HEK293T (cell line): ENCODE measurements at places on chromosomes 4 and X.

DNA sequence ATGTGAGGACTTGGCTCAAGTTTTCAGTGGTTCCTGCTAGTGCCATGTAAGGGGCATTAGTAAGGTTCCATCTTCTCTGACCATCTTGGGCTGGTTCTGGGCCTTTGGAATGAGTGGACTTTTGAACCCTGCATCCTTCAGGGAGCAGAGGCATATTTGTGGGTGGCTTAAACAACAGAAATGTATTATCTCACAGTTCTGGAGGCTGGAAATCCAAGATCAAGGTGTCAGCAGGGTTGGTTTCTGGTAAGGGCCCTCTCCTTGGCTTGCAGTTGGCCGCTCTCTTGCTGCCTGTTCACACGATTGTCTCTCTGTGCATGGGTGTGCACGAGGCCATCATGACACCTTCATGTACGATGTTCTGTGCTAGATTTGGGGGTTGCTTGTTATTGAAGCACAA lies 21.3 kb downstream of the CCKAR start:
- DNase-seq, result no peak

DNA sequence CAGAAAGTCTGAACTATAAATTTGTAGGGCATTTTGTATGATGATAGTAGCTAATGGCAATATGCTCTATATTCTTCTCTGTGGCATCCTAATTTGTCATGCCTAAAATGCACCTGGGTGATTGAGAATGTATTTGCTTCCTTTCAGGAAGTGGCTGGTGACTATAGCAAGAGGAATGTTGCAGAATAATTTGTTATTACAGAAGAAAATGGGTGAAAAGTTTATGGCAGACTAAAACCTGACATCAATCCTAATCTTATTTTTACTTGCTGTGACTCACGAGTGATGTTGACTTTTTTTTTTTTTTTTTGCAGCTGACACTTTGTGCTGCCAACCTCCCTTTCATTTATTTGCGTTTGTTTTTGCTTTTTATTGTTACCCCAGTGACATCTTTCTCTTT lies 141.1 kb downstream of the MSL3 start:
- no peak for DNase-seq

- DNase-seq, result peak; percentile 57
These were observed at the start of gene NMU for GRCh38 chr4:55635741-55636655. NMU (minus strand) TSS chr4:55636298; CDS start chr4:55636192, 106 bp downstream.

GRCh38 chr4:121057466-121057922 lies 14.8 kb downstream of the NDNF start:
- DNase-seq, result no peak

DNA sequence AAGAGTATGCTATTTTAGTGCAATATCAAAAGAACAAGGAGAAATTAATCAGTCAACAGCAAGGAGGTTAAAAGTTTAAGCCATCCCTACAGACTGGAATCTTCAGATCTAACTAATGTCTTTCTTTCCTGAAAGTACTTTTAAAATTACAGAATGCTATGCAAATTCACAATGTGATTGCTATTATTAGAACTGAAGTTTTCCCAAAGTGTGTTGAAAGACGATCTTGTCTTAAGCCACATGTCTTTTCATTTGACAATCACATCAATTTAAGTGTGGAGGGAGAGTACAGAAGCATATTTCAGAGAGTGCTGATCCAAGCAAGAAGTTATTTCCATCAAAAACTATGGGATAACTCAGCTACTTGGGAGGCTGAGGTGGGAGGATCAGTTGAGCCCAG lies 64.7 kb upstream of the TNIP3 start:
- DNase-seq, result no peak

GRCh38 chr4:113607998-113608397 lies 153.5 kb downstream of the CAMK2D start:
- DNase-seq, result no peak

DNA sequence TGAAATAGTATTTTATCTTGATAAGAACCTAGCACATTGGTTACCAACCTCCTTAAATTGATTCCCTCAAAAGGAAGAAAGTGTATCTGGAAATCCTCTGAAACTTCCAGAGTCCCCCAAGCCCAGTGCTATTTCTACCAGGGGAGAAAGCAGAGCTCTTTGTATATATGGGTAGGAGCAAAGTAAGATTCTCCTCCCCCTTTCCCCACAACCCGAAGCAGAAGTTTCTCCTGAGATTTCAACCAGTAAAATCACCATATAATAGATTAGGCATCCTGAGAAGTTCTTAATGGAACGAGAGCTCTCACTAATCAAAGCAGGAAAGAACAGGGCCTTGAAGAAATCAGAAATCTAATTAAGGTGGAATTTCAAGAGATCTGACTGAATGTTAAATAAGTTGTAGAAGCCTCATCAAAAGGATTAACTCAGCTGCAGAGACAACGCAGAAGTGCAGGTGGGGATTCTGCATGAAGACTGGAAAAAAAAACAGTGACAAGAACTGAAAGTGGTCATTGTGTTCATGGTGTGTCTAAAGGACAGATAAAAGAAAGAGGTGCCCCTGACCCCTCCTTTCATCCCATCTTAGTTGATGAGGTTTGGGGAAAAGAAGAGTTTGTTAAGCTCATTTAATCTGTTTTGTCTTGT lies 39.1 kb downstream of the VSIG4 start:
- no peak for DNase-seq

GRCh38 chrX:101407167-101407747 lies 468 bp downstream of the GLA start:
- DNase-seq, result no peak

- no peak for DNase-seq
These were observed 4.5 kb downstream of the C1GALT1C1 start for GRCh38 chrX:120625371-120625770.

DNA sequence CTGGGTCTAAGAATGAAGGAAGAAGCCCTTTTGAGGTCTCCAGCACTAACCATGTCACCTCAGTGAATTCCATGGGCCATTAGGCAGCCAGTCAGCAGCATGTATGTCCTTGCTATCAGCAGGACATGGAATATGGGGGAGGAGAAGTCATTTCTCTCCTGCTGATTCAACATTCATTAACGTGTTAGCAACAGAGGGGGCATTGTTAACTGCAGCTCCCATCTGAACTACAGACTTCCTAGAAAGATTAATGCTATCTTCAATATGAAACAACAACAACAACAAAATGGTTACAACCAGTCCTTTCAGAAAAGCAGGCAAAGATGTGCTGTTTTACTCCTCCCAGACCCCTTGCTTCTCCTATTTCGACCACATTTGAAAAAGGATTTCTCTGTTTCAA lies 120.4 kb upstream of the SLC34A2 start:
- DNase-seq, result no peak

GRCh38 chrX:86102341-86102740 lies 45.9 kb upstream of the DACH2 start:
- DNase-seq, result no peak

- no peak for DNase-seq
These were observed 9.6 kb upstream of the TMSB4X start for GRCh38 chrX:12965131-12965940.

GRCh38 chrX:55057675-55058249 lies 17.1 kb upstream of the PAGE2B start:
- DNase-seq, result peak; percentile 44

DNA sequence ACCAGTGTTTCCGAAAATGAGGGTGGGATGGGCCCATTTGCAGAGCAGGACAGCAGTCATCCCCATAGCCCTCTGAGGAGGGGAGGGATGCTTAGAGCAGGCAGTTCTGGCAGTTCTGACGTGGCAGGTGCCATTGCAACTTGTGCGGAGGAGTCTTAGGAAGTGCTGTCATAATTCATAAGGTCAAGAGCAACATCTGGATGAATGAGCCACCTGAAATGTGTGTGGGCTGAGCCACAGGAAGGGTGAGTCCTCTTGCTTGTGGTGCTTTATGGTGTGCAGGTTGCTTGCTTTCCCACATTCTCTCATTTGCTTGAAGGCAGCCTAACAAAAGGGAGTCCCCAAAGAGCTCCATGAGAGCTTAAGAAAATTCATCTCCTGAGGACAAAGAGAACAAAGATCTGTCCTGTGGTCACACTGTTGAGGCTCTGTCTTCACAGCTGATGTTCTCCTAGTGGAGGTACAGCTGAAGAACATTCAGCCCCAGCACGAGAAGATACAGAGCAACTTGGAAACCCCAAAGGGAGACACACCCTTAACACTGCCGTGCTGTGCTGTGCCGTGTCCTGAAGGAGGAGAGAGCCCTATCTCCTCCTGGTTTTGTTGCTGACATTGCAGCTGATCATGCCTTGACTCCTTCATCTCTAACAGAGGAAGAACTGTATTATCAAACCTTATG lies 60.3 kb downstream of the DLG3 start:
- no peak for DNase-seq

DNA sequence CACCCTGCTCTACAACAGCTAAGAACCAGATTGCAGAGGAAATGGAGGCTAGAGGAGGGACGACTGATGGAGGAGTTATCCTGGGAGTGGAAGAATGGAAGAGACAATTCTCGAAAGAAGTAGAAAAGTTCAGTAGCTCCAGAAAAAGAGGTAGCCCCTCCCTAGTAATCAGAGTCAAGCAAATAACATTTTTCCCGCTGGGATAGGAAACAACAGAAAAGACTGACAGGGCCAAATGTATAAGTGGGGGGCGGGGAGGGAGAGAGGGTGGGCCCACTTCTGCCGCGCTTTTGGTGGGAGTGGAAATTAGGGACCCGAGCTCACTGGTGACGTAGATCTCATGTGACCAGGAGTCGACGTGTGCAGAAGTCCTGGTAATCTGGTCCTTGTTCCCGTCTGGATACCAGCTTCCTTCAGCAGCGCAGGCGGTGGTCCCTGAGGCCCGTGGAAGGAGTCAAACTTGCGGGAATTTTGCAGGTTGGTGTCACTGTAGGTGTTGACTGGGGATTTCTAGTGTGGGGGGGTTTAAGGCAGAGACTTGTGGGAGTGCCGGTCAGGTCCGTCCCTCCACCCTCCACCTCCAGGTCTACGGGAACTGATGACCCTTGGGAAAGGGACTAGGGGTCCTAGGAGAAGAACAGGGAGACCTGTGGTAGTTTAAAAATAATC lies at the start of gene TCEAL9:
Gene TCEAL9 (plus strand): TSS at position 377 of the 669 bp plus-strand sequence. CDS start 1,179 bp downstream, outside the sequence.
- peak; percentile 72 for DNase-seq
